ENCODE measurements at places on chromosomes 1 and 21.
A peak's percentile ranks its signal among the peaks of the same experiment; 100 is the strongest.

DNA sequence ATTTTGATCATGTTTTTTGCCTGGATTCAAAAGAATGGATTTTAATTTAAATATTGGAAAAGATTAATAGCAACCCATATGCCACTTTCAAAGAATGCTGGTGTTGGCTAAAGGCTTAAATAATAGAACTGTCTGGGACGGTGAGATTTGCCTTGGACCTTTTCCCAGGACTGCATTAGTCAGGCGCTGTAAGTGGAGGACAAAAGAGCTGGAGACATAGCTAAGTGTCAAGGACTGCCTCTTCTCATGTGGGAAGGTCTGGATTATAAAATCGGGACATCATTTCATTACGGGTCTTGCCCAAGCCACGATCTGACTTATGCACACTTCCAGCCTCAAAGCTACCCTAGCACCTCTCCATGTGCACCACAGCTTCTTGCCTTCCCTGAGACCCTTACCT lies 458.5 kb upstream of the DEPDC1 start:
- DNase-seq = no peak

- DNase-seq = no peak
These were observed 500.3 kb upstream of the C1orf87 start for GRCh38 chr1:60573726-60574409.

DNA sequence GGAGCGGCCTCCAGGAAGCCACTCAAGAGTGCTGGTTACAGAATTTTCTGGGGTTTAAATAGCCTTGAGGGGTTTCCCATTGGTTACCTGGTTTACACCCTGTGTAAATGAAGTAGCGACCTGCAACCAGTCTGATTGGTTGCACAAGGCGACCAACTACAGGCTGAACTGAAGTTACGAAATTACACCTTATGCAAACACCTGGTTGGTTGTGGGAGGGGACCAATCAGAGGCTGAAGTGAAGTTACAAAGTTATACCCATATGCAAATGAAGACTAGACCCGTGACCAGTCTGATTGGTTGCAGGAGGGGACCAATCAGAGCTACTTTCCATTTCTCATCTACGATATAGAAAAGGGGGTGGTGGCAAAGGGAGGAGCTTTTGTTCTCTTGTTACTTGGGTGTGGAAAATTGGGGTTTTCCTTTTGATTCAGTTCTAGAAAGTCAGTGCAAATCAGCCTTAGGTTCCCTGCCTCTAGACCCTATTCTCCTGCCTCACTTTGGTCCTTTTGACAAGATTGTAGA lies 22.2 kb upstream of the C1orf174 start:
- no peak for DNase-seq

- no peak for DNase-seq
These were observed 39.0 kb upstream of the ATG4C start for GRCh38 chr1:62744611-62745577.

GRCh38 chr1:1337793-1338147 lies 6.7 kb downstream of the TAS1R3 start:
- DNase-seq = peak; percentile 25

DNA sequence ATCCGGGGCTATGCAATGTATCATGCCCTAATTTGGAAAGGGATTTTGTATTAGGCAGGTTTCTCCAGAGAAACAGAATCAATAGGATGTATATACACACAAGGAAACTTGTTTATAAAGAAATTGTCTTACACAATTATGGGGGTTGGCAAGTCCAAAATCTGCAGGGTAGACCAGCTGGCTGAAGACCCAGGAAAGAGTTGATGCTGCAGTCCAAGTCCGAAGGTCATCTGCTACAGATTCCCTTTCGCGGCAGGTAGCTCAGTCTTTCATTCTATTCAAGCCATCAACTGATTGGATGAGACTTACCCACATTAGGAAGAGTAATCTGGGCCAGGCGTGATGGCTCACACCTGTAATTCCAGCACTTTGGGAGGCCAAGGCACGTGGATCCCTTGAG lies 54.6 kb upstream of the CXADR start:
- no peak for DNase-seq

DNA sequence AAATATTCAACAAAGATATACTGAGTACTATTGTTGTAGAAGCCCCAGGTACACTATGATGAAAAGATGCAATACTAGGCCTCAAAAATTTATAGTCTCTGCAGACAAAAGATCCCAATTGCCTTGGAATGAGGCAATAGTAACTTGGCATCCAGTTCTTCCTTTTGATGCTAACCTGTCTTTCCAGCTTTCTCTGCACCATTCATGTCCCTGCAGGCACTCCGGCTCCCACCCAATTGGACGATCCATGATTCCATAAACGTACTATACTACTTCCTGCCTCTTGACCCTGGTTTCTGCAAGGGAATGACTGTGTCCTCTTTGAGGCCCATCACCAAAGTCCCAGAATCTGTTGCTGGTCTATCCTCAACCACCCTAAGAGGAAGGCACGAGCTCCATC lies 8.0 kb upstream of the TAGLN2 start:
- DNase-seq = no peak

DNA sequence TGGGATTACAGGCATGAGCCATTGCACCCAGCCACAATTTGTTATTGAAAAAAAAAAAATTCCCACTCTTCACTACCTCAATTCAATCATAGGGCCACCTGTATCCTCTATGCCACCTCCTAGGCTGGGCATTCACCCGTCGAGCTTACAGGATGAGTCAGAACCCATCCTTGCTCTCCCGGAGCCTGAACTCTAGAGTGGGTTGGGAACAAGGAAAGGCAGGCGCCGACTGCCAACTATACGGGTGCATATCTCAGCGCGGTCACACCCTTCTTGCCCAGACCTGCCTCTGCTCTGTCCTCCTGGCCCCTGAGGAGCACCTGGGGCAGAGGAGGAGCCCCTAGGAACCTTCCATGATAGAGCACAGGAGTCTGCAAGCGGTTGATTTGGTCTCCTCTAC lies 21.4 kb upstream of the LBR start:
- DNase-seq = no peak

DNA sequence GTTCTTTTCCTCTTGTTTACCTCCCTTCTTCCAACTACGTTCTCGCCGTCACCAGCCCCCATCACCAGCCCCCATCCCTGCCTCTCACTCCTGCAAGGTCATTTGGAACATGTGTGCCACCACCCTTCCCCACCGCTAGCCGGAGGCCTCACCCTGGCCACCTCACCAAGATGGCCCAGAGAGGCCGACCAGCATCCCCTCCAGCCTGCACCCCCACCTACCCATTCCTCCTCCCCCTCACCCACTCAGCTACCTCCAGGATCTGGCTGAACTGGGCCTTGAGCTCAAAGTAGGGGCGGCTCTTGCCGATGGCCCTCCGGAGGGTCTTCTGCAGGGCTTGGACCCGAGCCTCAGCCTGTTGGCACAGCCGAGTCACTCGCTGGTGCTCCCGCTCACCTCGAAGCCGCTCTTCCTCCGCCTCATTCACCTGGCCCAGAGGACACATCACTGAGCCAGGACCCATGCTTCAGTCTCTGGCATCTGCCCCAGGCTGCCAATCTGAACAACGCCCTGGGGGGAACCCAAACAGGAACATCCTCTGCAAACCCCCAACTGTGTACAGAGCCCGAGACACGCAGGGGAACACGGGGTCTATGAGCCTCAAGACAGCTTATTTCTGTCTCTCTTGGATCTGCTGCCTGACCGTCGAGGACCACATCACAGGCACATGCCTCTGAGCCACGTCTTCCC lies 12.8 kb downstream of the SH3BP5L start:
- no peak for DNase-seq

DNA sequence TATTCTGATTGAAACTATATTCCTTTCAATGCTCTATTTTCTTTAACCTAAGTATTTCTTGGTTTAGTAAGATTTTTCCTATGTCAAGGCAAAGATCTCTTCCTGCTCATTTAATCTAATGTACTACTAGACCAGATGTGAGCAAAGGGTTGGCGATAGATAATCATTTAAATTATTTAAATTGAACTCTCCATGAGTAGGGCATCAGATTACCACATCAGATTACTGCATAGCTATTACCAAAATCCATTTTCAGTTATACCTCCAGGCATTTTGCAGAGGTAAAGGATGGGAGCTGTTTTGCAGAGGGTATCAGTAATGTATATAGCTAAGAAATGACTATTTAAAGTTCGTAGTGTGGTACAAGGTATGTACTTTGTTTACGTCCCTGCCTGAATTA lies 607.9 kb downstream of the PTPRC start:
- no peak for DNase-seq

DNA sequence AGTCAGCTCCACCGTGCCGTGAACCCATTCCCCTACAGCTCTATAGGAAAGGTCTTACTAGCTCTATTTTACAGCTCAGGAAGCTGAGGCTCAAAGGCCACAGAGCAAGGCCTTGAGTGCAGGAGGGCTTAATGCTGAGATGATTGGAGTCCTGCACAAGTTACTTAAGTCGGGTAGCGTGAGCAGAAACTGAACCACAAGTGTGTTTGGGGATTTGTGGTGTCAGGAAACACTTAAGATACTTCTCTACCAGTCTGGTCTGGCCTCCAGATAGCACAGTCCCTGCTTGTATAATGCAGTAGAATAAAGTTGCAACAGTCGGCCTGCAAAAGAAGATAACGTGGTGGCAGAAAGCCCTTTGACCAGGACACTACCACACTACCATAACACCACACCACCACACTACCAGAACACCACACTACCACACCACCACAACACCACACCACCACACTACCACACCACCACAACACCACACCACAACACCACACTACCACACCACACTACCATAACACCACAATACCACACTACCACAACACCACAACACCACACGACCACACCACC lies 118.1 kb downstream of the SPSB1 start:
- peak; percentile 18 for DNase-seq

DNA sequence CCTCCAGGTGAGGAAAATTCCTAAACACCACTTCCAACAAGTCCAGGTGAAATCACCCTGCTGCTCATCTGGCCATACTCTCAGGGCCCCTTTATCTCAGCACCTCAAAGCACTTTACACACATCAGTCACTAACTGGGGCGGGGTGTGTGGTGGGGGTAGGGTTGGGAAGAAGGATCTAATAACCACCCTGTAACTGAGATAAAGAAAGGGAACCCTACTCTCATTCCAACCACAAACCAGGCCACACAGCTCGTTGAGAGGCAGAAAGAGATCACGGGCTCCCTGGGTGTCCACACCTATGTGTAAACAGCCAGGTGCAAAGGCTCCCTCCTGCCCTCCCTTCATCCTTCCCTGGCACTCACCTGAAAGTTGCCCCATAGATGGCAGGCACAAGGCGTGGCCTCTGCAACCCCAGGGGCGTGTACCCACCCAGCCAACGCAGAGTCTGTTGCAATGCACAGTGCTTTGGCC lies 20.4 kb downstream of the GPR161 start:
- DNase-seq = no peak

DNA sequence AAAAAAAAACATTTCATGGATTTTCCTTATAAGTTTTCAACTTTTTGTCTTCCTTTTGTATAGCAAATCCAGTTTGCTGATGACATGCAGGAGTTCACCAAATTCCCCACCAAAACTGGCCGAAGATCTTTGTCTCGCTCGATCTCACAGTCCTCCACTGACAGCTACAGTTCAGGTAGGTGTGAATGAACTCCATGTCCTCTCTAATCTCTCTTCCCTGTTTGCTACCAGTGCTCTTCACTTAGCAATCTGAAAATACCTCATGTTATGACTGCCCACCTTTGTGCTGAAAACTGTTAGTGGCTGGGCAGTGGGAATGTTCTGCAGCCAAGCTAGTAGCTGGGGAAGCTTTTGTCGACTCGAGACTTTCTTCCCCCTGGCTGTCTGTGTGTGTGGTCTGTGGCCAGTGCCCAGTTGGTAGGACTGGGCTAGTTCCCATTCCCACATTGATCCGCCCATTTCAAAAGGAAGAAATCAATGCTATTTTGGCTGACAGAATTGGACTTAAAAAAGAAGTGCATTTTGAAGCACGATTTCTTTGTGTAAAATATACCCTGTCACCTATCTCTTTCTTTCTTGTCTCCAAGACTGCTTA lies 24.5 kb downstream of the AHCYL1 start:
- DNase-seq = no peak

DNA sequence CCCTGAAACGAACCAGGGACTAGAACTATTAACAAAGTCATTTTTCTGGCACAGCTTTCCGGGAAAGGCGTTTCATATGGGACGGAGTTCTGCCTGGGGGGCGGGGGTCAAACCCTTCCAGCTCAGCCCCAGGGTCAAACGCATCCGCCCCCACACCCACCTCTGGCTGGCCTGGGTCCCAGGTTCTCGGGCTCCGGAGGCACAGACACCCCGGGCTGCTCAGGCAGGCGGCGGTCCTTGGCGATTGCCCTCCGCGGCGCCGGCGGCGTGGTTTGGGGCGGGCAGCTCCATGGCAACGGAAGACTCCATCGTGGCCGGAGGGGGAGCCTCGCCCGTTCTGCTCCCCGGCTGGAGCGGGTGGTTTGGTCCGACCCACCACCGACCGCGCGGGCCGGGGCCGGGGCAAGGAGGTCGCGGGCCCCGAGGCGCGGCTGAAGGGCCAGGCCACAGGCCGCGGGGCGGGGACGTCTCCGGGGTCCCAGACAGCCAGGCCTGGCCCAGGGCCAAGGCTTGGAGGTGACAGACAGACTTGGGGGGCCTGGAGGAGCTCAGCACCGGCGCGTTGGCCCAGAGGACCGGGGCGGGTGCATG lies at the start of gene CFAP74:
CFAP74 (minus strand) TSS at position 246 of the 591 bp plus-strand sequence. CDS start 12,830 bp downstream, outside the sequence.
- DNase-seq = no peak

GRCh38 chr1:99193431-99193830 lies 70.9 kb upstream of the PLPPR4 start:
- no peak for DNase-seq

DNA sequence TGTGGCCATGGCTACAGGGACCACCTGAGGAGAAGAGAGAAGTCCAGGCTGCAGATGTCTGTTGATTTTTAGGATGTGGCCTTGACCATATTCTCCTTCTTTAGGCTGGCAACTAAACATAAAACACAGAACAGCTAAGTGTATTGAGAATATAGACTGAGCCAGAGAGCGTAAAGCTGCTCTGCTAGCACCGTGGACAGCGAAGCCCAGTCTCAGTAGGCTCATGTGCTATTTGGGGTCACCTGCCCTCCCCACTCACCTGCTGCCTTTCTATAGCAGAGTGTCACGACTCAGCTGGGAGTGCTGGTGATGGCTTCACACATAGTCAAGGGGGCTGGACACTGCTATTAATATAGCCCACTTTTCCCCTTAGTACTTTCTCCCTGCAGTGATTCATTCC lies 278.5 kb downstream of the KCNH1 start:
- no peak for DNase-seq

All from activated CD4-positive, alpha-beta T cell treated with anti-CD3 and anti-CD28 coated beads, Interleukin-2, amount 10 ng/mL, durations not matched to agents 7 days and 5 days (primary cell).